Posterior cingulate gyrus (tissue), 11 donors: ENCODE measurements at places on chromosomes 11 and 22.

GRCh38 chr11:12885717-12886239 lies 123.3 kb upstream of the RASSF10 start:
- no peak for DNase-seq

DNA sequence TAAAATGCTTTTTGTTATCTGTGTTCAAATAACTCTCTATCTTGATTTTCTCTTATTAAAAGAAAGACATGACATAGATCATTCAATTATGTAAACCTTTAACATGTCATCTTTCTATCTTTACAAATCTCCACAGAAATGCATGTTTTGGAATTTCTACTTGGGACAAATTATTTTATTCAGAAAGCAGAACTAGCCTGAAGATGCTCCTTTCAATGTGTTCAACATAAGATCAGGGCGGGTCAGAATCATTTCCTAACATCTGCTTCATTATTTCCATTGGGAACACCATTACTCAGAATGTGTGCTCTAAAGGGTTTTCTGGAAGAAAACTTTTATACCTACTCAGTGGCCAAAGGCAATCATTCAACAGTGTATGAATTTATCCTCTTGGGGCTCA lies at the start of gene OR5AL1:
Gene OR5AL1 (plus strand): TSS at position 301 of the 400 bp plus-strand sequence.
- no peak for DNase-seq

DNA sequence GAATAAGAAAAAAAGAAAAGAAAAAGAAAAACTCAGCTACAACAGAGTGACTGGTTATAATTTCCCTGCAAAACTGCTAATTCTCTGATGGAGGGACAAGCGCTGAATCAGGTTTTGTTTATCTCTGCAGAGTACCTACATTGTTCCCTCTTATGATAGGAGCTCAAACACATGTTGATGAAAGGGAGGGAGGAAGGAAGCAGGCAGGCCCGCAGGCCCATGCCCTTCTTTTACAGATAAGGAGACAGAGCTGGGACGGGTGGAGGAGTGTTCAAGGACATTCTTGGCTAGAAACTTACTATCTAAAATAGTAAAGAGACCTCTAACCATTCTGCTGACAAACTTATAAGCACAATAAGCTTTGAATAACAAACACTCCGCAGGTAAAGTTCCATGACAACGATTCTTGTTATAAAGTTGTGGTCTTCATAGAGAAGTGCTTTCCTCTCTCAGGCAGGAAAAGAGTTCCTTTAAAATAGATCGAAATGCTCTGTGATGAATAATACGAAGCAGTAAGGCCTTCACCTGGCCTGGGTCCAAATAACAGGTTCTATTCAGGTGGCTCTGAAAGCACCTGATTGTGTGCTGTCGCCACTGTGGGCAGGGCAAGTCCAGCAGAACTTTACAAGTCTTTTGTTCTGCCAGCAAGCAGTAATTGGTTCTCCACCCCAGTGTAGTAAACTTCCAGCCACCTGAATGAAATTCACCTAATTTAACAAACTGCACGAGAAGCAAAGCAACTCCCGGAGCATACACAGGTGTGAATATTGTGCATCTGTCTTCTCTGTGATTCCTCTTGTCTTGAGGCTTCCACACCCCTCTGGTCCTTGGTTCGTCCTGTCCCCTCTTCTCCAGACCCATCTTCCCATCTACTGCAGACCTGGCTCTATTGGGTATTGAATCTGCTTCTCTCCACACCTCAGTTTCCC lies 15.3 kb upstream of the MICAL2 start:
- DNase-seq = no peak

- DNase-seq = no peak
These were observed 109.3 kb downstream of the GGTLC2 start for GRCh38 chr22:22753526-22754267.
